H9 (cell line): ENCODE measurements at places on chromosomes 13 and 19. TPM values are rescaled to one million over a fixed set of nuclear protein-coding genes. Genes with fewer than 3 reads are reported as not detected.

DNA sequence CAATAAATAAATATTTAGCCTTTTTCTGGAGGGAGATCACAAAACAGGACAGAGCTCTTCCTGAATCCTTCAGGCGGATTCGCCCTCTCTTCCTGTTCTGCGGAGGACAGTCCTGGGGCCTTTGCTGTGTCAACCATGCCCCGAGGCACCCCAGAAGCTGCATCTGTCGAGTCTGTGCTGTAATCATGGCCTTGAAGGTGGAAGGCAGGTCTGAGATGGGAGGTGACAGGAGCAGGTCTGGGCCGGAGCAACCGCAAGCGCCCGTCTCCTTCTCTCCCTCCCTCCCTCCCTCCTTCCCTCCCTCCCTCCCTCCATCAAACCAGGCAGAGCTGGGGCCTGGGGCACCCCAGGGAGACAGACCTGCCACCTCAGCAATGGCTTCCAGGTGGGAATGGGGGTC is 4.6 kb upstream of the FXYD3 start:
- DNase-seq = no peak

DNA sequence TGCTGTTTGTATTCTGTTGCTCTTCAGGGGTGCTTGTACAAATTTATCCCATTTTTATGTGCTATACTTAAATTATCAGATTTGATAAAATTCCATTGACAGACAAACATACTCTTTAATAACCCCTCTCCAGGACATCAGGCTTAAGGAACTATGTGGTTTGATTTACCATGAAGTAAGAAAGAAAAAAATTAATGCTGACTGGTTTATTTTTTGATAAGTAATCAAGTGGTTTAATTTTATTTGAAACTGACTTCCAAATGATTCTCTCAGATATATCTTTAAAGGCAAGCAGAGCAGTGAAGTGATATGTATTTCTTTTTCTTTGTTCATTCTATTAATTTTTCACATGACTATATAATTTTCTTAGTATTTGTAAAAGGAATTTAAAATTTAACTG is 1168.1 kb downstream of the OLFM4 start:
- DNase-seq = no peak

GRCh38 chr13:31413516-31413915 is 213.7 kb downstream of the B3GLCT start:
- DNase-seq = no peak

DNA sequence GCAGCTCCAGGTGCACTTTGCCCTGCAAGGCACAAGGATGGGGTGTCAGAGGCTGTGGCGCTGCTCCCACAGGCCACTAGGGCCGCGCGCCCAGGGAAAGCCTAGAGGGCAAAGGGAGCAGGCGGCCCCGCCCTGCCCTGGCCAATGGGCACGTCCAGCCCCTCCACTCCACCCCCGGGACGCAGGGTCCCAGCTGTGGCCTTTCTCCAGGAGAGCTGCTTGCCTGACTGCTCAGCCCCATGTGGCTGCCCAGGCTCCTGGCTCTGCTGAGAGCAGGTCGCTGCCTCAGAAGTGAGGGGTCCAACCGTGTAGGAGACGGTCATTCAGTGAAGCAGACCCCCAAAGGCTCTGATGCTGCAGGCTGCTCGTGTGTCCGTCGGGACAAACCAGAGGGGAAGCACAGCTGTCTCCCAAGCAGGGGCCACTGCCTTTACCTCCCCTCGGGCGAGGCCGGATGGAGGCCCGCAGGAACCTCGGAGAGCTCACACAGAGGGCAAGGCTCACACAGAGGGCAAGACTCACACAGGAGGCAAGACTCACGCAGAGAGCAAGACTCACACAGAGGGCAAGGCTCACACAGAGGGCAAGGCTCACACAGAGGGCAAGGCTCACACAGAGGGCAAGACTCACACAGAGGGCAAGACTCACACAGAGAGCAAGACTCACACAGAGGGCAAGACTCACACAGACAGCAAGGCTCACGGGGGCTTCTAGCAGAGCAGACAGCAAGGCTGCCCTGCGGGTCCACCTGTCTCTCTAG is 56.2 kb upstream of the C13orf46 start:
- DNase-seq = no peak

DNA sequence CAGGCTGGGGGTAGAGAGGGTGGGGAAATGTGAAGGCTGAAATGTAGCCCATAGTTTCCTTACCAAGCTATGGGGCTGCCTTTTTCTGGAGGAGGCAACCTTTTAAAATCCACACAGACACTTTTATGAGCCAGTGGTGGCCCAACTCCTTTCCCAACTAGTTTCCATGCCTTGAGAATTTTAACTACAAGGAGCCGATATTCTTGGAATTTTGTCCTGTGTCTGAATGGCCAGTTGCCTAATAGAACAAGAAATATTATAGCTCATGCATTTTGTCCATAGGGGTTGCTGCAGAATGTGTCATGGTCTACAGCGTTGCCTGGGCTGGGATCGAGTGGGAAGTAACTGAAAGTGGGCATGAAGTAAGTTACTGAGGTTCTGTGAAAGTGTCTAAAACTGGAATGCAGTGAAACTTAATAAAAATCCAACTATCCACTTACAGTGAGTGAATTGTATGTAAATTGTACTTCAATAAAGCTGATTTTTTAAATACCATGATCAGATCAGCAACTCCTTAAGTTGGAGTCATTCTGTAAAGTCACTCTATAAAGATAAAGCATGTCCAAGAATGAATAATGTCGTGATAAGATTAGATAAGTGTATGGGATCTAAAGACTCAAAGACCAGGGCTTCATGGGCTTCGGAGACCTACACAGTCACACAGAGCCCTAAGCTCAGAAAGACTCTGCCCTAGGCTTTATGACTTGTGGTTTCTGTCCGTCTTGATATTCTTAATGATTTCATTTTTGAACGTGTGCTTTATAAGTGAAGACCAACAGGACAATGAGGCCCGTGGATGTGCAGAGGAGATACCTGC is 122.6 kb upstream of the FNDC3A start:
- DNase-seq = no peak

DNA sequence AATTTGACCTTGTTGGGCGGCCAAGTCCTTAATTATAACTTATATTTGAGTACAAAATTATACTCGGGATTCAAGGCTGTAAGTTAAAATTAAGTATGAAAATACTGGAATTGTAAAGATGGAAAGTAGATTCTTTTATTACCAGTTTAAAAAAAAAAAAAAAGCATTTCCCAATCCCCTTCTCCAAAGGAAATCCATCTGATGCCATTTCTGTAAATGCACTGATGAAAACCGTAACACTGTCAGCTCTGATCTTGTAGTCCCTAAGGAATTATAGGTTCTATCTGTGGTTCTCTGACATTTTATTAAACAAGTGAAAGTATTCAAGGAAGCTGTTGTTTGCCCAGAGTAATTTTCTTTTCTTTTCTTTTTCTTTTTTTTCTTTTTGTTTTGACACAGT is 41.6 kb upstream of the HNRNPA1L2 start:
- DNase-seq = no peak

DNA sequence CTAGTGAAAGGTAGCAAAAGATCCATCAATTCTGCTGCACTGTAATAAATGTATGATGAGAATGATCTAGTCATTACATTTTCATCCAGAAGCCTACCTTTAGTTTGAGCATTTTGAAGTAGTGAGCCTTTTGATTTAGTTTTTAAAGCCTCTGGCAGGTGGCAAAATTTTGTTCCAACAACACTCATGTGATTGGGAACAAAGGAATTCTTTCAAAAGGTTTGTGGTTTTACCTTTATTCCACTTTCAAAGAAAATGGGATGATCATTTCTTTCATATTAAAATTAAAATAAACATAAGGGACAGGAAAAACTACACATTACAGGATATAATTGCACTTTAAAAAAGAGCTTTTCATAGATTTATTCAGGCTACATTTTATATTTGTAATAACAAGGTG is 260.2 kb downstream of the DACH1 start:
- DNase-seq = no peak

- DNase-seq = peak; percentile 99
Measured at GRCh38 chr19:2540646-2541454, 64.9 kb downstream of the GADD45B start.

DNA sequence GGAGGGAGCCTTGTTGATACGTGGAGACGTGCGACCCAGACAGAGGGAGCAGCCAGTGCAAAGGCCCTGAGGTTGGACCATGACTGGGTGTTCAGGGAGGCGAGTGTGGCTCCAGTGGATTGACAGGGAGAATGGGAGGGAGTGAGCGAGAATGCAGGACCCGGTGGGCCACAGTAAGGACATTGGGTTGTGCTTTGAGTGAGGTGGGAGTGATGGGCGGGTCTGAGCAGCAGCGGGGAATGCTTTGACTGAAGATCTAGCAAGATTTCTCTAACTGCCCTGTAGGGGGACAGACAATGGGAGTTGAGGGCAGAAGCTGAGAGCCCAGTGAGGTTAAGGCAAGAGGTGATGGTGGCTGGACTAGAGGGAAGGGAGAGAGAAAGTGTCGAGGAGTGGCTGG is 7.7 kb upstream of the NANOS2 start:
- peak; percentile 84 for DNase-seq

- DNase-seq = no peak
Measured at GRCh38 chr19:49387936-49388372, at the start of gene KASH5. TSS of gene KASH5 (plus strand) at chr19:49388249. CDS start at chr19:49390884, 2,635 bp downstream.

DNA sequence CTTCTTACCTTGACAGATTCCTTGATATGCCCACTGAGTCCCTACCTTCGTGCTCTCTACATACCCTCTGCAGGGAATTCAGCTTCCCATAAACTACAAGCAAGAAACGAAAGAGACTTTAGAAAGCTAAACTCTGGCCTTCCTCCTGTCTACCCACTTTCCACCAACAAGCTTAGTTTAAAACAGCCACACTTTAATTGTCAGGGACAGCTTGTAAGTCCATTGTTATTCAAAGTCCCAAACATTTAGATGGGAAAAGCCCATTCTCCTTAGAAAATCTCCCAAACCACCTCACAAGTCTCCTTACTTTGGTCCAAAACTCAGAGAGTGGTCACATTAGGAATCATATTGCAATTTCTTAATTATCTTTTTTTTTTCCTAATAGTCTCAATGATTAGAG is 2695.8 kb downstream of the PCDH9 start:
- DNase-seq = no peak

- peak; percentile 86 for DNase-seq
Measured at GRCh38 chr19:45424191-45425058, 708 bp upstream of the ERCC1 start.

GRCh38 chr13:44120849-44121755 is 241.4 kb downstream of the LACC1 start:
- DNase-seq = no peak

GRCh38 chr19:2949939-2950285 is 5.1 kb upstream of the ZNF77 start:
- DNase-seq = no peak

- no peak for DNase-seq
Measured at GRCh38 chr13:35876601-35877000, 254.6 kb downstream of the DCLK1 start.

DNA sequence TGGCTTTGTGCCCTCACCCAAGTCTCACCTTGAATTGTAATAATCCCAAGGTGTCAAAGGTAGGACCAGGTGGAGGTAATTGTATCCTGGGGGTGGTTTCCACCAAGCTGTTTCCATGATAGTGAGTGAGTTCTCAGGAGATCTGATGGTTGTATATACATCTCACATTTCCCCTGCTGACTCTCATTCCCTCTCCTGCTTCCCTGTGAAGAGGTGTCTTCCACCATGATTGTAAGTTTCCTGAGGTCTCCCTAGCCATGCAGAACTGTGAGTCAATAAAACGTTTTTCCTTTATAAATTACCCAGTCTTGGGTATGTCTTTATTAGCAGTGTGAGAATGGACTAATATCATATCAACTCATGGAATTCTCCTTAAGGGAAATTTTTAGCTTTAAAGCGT is 302.6 kb downstream of the LIG4 start:
- DNase-seq = no peak

- no peak for DNase-seq
Measured at GRCh38 chr13:74871369-74872070, 610.4 kb downstream of the TBC1D4 start.

Gene ZNF433
- 1.9 and 2.4 TPM in 2 replicates for total RNA-seq

Gene JAK3
- 3.3 and 3.5 TPM in 2 replicates for total RNA-seq

Gene COX7A1
- total RNA-seq = not detected in 2 replicates
